ENCODE measurements at places on chromosomes 1 and 21.
A peak's percentile ranks its signal among the peaks of the same experiment; 100 is the strongest.

DNA sequence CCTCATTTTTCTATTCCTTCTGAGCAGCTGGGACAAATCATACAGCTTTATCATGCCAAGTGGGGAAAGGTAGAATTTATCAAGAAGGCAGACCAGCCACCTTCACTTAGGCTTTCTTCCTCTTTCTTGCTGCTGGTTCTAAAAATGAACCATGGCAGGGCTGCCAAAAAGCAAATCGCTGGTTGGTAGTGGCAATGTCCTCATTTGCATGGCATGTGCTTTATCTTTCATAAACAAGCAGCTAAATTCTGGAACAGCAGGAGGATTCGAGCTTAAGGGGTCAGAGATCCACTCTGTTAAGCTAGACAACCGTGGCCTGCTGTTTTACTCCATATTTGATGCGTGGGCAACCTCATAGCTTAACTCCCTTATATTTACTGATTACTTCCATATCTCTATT, 91.3 kb downstream of the RPE65 start:
- DNase-seq, result no peak

GRCh38 chr1:166170726-166171125, 3.9 kb upstream of the FAM78B start:
- no peak for DNase-seq

DNA sequence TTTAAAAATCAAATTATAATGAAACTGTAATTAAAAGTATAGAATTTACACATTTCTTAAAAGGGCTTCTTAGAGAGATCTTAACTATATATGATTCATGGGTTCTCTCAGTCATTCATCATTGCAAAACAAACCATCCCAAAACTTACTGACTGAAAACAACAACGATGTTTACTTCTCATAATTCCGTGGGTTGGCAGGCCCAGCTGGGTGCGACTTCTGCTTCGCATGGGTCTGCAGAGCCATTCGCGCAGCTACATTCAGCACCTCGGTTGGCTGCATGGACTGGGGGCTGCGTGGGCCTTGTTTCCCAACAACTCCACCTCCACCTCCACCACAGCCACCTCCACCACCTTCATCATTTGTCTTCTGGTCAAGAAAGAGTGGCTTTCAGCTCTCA, 4.0 kb downstream of the SLAMF8 start:
- DNase-seq, result no peak

- no peak for DNase-seq
These were observed 58.9 kb upstream of the RGS18 start for GRCh38 chr1:192099328-192099727.

DNA sequence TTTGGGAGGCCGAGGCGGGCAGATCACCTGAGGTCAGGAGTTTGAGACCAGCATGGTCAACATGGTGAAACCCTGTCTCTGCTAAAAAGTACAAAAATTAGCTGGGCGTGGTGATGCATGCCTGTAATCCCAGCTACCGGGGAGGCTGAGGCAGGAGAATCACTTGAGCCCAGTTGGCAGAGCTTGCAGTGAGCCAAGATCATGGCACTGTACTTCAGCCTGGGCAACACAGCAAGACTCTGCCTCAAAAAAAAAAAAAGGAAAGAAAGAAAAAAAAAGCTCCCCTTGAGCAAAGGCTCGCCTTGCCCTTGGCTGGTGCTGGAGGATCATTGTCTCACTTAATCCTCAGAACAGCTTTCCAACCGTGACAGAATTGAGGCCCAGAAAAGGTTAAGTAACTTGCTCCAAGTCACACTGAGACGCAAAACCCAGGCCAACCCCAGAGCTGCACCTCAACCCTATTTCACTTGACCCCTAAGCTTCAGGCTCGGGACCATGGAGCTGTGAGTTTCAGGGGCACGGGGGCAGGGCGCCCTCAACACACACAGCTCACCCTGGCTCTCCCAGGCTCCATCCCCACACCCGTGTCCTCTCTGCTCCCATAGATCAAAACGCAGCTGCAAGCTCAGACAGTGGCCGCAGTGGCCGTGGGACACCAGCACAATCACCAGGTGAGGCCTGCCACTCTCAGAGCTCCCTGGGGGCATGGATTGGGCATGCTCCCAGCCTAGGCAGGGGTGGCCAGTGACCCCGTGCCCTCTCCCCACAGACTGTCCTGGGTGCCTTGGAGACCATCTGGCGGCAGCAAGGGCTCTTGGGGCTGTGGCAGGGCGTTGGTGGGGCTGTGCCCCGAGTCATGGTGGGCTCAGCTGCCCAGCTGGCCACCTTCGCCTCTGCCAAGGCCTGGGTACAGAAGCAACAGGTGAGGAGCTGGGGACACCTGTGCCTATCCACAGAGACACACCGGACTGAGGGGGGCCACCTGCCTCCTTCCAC, 1.6 kb downstream of the SLC25A34 start:
- DNase-seq, result no peak

GRCh38 chr1:173355281-173356031, 121.7 kb upstream of the PRDX6 start:
- DNase-seq, result no peak

DNA sequence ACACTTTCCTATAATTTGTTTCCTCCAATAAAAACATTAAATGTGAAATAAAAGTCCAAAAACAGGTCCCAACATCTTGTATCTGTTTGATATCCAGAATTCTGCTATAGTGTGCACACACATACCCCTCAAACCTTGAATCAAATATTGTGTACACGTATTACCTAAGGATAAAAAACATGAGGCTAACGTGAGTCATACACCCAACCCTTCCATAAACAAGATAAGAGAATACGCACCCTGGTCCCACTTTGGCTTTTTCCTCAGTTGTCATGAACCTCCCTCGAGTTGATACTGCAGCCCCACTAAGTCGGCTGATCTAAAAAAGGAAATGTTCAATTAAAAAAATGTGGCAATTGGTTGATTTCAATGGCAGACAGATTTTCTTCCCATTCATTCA, 5.2 kb downstream of the KHDC4 start:
- no peak for DNase-seq

GRCh38 chr21:36696390-36697059, 2.4 kb upstream of the SIM2 start:
- DNase-seq, result no peak

- peak; percentile 29 for DNase-seq
These were observed 88.2 kb upstream of the ABCD3 start for GRCh38 chr1:94329986-94330385.

- peak; percentile 98 for DNase-seq
These were observed 124.4 kb upstream of the CACYBP start for GRCh38 chr1:174875306-174875705.

DNA sequence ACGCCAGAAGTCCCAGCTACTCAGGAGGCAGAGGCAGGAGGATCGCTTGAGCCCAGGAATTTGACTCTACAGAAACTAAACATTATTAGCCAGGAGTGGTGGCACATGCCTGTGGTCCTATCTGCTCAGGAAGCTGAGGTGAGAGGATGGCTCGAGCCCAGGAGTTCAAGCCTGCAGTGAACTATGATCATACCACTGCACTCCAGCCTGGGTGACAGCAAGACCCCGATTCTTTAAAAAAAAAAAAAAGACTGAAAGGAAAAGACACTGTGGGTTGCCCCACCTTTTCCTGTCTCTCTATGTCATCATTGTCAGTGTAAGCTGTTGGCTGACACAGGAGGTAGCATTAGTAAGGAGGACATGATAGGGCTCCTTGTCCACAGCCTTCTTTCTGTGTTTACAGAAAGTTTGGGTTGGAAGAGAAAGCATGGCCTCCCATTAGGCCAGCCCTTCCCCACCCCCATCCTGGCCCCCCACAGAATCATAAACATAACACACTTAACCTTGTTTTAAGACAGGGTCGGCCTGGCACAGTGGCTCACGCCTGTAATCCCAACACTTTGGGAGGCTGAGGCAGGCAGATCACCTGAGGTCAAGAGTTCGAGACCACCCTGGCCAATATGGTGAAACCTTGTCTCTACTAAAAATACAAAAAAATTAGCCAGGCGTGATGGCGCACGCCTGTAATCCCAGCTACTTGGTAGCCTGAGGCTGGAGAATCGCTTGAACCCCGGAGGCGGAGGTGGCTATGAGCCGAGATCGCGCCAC, 20.6 kb upstream of the RCAN3 start:
- DNase-seq, result no peak

- no peak for DNase-seq
These were observed 12.1 kb upstream of the EPHA10 start for GRCh38 chr1:37776946-37777516.

All from DMS53 (cell line).